ENCODE measurements at places on chromosomes 13 and 19. TPM values are rescaled to one million over a fixed set of nuclear protein-coding genes. Genes with fewer than 3 reads are reported as not detected.

DNA sequence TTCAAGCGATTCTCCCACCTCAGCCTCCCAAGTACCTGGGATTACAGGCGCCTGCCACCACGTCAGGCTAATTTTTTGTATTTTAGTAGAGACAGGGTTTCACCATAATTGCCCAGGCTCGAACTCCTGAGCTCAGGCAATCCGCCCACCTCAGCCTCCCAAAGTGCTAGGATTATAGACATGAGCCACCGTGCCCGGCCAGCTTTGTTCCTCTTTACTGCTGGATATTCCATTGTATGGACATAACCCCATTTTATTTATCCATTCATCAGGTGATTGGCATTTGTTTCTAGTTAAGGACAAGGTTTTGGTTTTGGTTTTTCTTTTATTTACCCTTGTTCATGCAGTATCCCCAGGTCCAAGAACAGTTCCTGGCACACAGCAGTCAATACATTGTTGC lies 4.1 kb upstream of the RPS9 start:
- peaks cover 6% of the 10 kb centered on the region for H3K36me3 ChIP-seq
- no peak for DNase-seq
- peaks cover 7% of the 10 kb centered on the region for H3K4me1 ChIP-seq

- no peak overlapping the region for H3K4me3 ChIP-seq
- no peak for DNase-seq
- peaks cover 6% of the 10 kb centered on the region for H3K4me1 ChIP-seq
- no peaks in the 10 kb centered on the region for H3K36me3 ChIP-seq
- no peak overlapping the region for H3K27ac ChIP-seq
- peaks cover 13% of the 10 kb centered on the region for H3K27me3 ChIP-seq
Measured at GRCh38 chr13:109738298-109738746, 48.1 kb downstream of the IRS2 start.

DNA sequence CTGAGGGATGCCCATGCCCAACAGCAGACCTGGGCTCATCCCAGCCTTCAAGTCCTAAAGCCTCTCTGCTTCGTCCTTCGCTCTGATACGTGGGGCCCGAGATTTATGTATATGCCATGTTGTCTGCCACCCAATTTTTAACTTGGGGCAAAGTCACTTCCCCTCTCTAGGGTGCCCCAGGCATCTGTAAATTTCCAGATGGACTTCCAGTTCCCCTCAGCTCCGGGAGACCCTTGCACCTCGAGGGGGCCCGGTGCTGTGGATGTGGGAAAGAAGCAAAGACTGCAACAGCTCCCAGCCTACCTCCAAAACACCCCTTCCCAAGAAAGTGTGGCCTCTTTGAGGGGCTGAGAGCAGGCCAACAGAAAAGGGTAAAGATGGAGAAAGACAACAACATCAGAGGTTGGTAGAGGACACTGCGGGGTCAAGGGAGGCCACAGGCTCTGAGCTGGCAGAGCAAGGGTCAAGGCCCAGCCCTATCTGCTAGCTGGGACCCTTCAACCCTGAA lies 97.4 kb downstream of the STK24 start:
- no peak overlapping the region for H3K4me3 ChIP-seq
- H3K36me3 ChIP-seq: 0 out of 2 replicates have a peak, but pooled peaks cover 2% of the 10 kb centered on the region
- no peak for DNase-seq
- no peak overlapping the region for H3K27ac ChIP-seq
- peaks cover 36% of the 10 kb centered on the region for H3K4me1 ChIP-seq

DNA sequence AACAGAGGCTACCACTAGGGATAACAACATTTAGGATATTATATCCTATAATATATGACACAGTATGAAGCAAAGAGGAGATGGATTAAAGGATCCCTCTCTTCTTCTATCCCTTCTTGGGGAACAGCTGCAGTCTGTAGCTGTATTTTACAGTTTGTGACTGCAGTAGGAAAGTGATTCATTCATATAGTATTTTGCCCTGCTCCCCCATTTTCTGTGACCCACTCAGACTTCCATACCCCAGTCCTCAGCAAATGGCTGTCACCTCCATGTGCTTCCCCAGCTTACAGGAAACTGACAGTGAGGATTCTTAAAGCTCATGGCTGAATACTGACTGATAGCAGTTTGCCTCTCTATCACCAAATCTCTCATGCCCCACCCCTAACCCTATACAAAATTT lies 27.5 kb downstream of the MICU2 start:
- no peaks in the 10 kb centered on the region for H3K36me3 ChIP-seq
- peak; percentile 7 for DNase-seq
- H3K4me1 ChIP-seq: peaks cover 13% of the 10 kb centered on the region
- no peak overlapping the region for H3K4me3 ChIP-seq
- no peaks in the 10 kb centered on the region for H3K27me3 ChIP-seq

- no peaks in the 10 kb centered on the region for H3K36me3 ChIP-seq
- no peak overlapping the region for H3K27ac ChIP-seq
- H3K4me1 ChIP-seq: peaks cover 10% of the 10 kb centered on the region
Measured at GRCh38 chr13:47135800-47136503, 239.1 kb upstream of the HTR2A start.

FCER2 gene
- 0.33 TPM for polyA plus RNA-seq
